ENCODE measurements at places on chromosomes 5 and 9.

- no peak for DNase-seq
Measured at GRCh38 chr9:121156263-121156731, 45.4 kb downstream of the RAB14 start.

DNA sequence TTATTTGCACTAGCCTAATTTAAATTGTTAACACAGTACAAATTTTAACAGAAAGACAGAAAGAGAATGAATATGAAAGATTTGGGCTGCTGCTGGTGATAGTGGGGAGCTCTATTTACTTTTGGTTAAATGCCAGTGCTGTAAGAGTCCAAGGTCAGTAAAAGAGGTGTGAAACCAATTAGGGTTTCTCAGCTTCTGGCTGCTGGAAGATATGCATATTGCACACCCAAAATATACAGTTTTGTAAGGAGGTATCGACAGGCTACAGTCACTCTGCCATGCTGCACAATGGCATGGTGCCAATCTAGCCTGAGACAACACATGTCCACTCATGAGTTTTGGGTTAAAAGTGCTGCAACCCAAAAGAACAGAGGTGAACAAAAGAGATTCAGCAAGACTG lies 79.3 kb downstream of the PPP2R2B start:
- no peak for DNase-seq

- no peak for DNase-seq
Measured at GRCh38 chr9:117290856-117291622, 123.8 kb downstream of the ASTN2 start.

GRCh38 chr9:93976973-93977372 lies 21.8 kb upstream of the BARX1 start:
- no peak for DNase-seq

DNA sequence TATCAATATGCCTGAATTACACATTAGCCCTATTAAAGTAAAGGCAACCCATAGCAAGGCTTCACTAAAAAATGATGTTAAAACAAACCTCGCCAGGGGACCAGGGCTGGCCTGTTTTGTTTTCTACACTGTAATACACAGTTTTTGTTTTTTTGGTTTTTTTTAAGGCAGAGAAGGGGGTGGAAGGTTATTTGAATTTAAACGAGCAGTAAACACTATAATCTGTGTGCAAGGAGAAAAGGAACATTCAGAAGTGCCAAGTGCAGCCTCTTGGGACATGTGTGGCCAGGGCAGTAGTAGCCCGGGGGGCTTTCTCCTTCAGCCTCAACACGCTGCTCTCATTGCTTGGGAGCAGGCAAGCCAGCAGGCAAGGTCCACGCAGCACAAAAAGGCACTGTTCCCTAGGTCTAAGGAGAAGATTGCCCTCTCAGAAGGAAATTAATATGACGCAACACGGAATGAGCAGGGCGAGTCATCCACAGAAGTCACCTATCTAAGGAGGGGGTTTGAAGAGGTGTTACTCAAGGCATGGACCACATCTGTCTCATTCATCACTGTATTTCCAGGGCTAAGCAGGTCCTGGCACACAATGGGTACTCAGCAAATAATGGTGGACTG lies 16.2 kb downstream of the SIL1 start:
- DNase-seq, result no peak

- DNase-seq, result no peak
Measured at GRCh38 chr9:132094314-132094791, 14.7 kb upstream of the MED27 start.

Data from C1 segment of cervical spinal cord (tissue), 14 donors.